AG09309 (cell line): ENCODE measurements at places on chromosomes 4 and X.

- DNase-seq: no peak
These were observed 140.1 kb upstream of the SMIM31 start for GRCh38 chr4:164613792-164614191.

DNA sequence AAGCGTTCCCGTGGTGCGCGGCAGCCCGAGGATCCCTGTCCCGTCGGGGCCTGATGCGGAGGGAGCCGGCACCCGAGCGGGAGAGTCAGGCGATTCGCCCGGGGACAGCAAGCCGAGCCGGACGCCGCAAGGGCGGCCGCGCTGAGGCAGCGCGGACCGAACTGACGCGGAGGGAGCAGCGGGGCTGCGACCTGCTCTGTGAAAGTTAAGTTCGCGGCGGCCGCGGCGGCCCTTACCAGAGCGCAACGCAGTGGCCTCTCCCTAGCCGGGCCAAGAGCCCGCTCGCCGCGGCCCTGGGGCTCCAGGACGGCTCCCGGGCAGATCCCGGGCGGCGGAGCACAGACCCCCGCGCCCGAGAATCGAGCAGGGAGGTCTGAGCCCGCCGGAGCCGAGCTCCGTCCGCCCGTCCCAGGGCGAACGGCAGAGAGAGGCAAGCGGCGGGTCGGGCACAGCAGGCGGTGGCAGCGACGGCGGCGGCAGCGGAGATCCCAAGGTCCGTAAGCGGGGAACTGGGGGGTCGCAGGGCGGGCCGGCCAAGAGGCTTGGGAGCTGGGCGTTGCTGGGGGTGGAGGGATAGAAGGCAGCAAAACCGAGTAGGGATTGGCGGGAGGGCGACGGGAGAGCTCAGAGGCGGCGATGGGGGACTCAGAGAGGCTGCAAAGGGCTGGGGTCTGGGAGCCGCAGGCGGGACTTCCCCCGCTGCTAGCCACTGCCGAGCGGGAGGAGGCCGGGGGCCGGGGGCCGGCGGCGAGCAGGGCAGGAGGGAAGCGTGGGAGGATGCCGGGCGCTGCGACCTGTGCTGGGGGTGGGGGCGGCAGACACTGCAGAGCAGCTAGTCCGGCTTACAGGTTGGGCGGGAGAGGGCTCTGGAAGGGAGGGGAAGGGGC, 1.0 kb downstream of the GPR50 start:
- DNase-seq: no peak

- DNase-seq: no peak
These were observed 559 bp downstream of the SLC9A7 start for GRCh38 chrX:46758163-46758955.

GRCh38 chr4:146959692-146960091, 14.0 kb upstream of the TTC29 start:
- DNase-seq: no peak

DNA sequence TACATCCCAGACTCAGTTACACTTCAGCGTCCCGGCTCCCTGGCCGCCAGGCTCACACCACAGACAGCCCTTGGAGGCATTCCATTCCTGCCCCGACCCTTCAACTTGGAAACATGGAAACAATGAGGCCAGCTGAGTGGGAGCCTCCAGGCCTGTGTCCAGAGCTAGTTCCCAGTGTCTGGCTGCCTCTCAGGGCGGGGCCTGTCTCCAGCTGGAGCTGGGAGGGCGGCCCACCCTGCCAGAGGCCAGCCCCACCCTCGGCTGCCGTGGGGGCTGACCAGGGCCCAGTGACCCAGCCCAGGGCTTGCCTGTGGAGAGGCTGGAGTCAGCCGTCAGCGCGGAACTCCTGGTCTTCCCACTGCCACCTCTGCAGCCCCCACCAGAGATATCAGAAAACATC, 37.4 kb upstream of the SPON2 start:
- no peak for DNase-seq

GRCh38 chrX:11555759-11556158, 110.0 kb downstream of the ARHGAP6 start:
- no peak for DNase-seq

DNA sequence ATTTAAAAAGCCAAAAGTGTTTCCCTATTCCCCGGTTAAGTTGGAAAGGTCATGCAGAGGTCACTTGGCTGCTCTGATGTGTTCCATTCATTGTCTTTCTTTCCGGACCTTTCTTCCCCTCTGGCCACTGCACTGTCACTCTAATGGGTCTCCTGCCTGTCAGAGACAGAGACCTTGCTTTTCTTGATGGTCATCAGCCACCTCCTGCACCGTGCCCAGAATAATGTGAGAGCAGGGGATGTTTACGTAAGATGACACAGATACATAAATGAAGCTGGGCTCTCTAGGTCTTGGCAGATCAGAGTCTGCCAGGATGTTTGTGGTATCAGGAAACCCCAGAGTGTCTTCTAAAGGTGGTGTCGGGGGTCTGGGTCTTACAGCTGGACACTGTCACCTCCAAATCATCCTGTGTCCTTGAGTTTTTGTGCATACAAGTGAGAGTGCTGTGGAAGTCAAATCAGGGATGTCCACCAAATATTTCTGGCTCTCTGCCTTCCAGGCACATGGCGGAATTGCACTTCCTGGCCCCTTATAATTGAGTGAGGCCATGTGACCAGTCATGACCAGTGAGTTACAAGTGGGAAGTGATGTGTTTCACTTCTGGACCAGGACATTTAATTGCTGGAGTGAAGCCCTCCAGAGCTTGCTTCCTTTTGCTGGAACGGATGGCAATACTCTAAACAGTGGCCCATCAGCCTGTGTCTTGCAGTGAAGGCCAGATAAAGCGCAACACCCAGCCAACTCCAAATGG, 130.6 kb upstream of the ATP6AP2 start:
- no peak for DNase-seq

- peak; percentile 46 for DNase-seq
These were observed 371.8 kb upstream of the NOCT start for GRCh38 chr4:138643827-138644226.

- no peak for DNase-seq
These were observed 34.1 kb upstream of the GAB1 start for GRCh38 chr4:143302536-143302935.

DNA sequence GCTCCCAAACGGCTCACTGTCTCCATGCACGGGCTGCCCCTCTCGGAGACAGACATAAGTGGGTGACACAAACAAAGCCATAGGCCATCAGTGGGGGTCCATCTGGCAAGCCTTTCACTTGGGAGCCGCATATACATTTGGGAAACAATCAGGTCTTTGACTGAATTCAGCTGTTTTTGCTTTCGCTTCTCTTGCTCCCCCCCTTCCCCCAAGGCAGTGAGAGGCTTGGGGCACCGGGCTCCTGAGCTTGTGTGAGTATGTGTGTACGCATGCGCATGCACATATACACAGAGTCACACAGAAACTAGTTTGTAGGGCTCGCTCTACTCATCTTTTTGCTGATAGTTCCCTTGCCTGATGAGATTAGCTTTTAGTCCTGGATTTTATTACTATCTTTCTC, 284.4 kb downstream of the AFF2 start:
- DNase-seq: no peak

DNA sequence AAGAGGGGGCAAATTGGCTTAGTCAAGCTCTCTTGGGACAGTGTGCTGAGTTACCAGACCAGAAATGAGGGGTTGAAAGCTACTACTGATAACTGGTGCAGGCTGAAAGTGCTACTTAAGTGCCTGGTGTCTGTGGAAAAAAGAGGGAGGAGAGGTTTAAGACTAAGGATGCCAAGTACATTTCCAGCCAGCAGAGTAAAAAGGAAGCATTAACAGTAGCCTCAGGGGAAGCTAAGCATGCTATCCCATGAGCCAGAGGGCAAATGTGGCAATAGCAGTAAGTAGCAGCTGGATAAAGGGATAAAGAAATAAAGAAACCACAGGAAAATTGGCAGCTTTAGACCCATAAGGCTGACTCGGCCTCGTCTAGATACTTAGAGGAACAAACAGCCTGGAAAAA, 196.3 kb upstream of the MAB21L2 start:
- DNase-seq: peak; percentile 97

DNA sequence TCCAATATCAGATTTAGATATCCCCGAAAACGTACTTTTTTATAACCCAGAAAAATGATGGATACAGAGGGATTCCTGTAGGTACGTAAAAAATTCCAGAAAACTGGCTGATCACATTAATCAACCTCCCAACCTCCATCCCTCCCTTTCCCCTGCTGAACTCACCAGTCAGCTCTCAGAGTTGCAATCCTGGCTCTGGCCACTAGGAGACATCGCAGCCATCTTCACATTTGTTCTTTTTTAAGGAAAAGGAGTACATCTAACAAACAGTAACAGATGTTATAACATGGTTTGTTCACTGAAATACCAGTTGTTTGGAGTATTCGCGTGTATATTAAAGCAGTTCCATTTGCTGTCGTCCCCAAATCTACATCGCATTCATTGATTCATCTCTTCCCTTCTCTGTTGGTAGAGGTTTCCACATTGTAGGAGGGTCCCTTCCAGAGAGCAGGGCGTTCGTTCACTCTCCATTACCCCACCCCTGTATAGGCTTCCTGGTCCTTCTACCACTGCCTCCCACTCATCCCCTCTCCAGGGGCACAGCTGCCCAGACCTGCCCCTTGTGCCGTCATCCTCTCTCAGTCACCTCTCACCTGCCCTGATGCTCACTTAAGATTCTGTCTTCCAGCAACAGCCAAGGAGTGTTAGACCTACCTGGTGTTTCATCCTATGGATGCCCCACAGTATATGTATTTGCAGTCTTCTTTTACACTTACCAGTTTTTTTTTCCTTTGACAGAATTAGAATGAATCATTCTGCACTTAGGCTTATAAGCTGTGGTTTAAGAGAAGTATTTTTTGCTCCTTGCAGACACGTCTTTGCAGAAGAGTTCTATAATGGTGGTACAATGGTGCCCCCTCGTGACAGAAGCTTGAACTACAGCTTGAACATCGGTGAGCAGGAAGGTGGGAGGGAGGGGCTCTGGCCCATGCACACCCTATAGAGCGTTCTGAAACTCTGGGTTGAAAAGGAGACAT, 36.8 kb upstream of the RAB40AL start:
- DNase-seq: peak; percentile 45

- DNase-seq: no peak
These were observed 978 bp downstream of the HS6ST2 start for GRCh38 chrX:132957211-132958090.

DNA sequence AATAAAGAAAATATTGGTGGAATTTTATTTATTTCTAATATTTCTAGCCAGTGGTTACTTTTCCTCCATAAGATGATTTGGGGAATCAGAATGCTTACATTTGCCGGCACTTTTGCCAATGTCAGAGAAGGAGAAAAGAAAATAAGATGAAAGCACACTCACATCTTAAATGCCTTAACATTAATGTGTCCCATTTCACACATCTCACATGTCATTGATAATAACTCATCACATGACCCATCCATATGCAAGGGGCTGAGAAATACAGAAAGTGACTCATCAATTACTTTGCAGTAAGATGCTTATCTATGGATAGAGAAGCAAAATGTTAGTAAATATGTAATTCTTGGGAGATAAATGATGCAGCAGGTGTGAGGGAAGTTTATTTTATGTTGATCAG, 1531.0 kb downstream of the PCDH7 start:
- DNase-seq: no peak

DNA sequence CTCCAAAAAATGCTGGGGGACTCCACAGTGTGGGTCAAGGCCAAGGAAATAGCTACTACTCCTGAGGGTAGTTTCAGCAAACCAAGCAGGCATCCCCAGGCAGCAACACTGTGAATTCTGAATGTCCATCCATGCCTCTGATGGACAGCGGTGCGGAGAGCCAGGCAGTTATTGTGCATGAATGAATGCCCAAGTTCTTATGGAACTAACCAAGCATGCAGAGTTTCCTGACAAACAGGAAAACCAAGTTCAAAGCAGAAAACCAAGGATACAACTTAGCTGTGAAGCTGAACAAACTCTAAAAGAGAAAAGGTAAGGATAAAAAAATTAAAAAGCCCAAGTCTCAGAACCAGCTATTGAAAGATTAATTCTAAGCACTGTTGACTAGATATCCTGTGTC, 642.6 kb upstream of the HS3ST1 start:
- DNase-seq: no peak

- no peak for DNase-seq
These were observed 193.4 kb downstream of the LRBA start for GRCh38 chr4:150821641-150822040.

- peak; percentile 93 for DNase-seq
These were observed 8.7 kb downstream of the EGF start for GRCh38 chr4:109921384-109921808.

DNA sequence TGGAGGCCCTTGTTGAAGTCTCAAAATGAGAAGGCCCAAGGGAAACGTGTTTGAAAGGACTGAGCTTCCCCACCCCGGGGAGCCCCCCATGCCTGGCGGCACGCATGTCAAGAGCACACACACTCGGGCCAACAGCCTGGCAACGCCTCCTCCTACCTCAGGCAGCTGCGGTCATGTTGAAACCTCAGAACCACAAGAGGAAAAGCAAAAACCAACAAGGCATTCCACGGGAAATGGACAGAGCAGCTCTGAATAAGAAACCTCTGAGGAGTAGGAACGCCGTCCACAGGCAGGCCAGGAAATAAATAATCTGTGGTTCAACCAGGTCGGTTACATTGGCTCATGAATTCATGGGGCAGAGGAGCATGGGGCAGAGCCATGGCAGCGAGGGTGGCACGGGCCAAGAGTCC, 95.7 kb upstream of the AFAP1 start:
- DNase-seq: peak; percentile 51

DNA sequence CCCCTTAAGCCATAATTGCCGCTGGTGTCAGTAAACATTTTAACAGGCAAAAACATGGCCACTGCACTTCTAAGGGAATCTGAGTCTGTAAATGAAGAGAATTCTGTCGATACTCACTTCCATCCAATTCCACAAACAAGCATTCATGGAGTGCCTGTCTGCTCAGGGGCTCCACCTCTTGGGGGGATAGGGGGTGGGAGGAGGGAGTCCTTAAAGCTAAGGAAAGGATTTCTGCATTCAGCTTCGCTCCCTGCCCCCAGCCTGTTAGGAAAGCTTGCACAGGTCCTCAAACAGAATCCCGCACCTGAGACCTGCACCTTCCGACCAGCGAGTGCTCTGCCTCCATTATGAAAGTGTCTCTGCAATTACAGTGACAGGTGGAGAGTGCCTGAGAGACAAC, 130.2 kb upstream of the KIT start:
- no peak for DNase-seq

DNA sequence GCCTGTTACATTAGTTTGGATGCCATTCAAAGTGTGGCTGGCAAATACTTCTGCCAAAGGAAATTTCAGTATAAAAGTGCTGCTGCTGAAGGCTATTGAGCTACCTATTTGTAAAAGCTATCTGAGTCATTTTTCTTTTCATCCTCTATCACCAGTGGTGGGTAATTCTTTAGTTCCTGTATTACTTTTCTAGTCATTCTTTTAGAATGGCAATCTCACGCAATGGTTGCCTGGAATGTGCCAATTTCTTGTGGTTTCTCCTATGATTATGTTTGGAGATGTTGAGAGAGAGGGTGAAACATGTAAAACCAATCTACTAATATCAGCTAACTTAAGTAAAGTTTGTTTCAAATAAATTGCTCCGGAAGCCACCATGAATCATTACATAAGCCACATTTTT, 685.0 kb downstream of the RAPGEF2 start:
- no peak for DNase-seq

DNA sequence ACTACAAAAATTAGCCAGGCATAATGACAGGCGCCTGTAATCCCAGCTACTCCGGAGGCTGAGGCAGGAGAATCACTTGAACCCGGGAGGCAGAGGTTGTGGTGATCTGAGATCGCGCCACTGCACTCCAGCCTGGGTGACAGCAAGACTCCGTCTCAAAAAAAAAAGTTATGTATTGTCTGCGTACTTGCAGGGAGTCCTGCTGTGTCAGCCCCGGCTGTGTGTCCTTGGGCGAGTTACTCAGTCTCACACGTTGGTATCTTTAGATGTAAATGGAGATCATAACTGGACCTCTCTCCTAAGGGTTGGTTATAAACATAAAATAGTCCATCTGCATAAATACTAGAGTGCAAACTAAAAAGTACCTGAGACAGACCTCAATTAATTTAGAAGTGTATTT, 22.7 kb upstream of the TBC1D14 start:
- DNase-seq: no peak
